Muscle of leg (tissue), 16 donors: ENCODE measurements at places on chromosomes 7 and 10. TPM values are rescaled to one million over a fixed set of nuclear protein-coding genes. Genes with fewer than 3 reads are reported as not detected.

The SDK1 gene
- polyA plus RNA-seq = 3.5 TPM

The NPC1L1 gene
- 1.5 TPM for polyA plus RNA-seq

The LDB3 gene
- 829 TPM for polyA plus RNA-seq

The ANKRD1 gene
- polyA plus RNA-seq = 18.6 TPM

The TRIM73 gene
- polyA plus RNA-seq = 2.7 TPM

The GIMAP2 gene
- polyA plus RNA-seq = 4.9 TPM

The SOSTDC1 gene
- polyA plus RNA-seq = 9.9 TPM

The RTKN2 gene
- polyA plus RNA-seq = 3.6 TPM

The SMKR1 gene
- not detected for polyA plus RNA-seq

The COL17A1 gene
- polyA plus RNA-seq = 0.24 TPM

The DRGX gene
- polyA plus RNA-seq = not detected

The ZNF722 gene
- polyA plus RNA-seq = not detected

The CPA1 gene
- polyA plus RNA-seq = 3.5 TPM

The OPN4 gene
- polyA plus RNA-seq = 2.8 TPM

The SLC26A4 gene
- 0.41 TPM for polyA plus RNA-seq

The PLXNA4 gene
- polyA plus RNA-seq = 1.3 TPM

The IGF2BP3 gene
- 31.5 TPM for polyA plus RNA-seq

The PRKCQ gene
- 8.4 TPM for polyA plus RNA-seq

The PRTFDC1 gene
- polyA plus RNA-seq = 12.6 TPM

The SEMA3E gene
- 4.2 TPM for polyA plus RNA-seq

The OR2A5 gene
- polyA plus RNA-seq = not detected

The POU6F2 gene
- polyA plus RNA-seq = 0.23 TPM

The CYP26A1 gene
- 1.3 TPM for polyA plus RNA-seq
